ENCODE measurements at places on chromosomes 6 and 20.

DNA sequence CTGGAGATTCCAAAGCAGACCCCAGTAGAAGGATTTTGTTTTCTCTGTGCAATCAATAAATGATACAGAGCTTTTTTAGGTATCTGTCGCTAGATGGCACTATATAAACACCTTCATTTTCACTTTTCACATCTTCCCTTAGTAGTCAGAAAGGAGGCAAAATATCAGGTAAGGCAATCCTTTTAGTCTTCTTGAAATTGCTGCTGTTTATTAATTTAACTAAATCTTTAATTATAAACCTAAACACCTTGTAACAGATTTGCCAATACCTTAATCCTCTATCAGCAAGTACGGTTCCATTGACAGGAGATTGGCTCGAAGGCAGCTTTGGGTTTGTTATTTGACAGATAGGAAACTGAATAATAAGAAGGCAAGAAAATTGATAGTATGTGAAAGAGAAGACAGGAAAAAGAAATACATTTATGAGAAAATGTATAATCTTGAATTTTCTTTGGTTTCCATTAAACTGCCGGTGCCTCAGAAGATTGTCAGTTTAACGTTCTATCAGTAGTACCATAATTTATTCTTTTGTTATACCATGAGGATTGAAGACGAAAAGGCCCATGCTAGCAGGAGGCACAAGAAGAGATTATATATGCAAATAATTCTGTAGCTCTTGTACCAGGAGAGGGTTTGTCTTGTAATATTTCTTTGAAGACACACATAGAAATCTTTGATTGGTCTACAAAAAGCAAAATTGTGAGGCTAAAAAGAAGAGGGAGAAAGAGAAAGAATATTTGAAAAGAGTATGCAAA is 23.5 kb upstream of the IBTK start:
- DNase-seq = no peak

GRCh38 chr6:114404339-114404955 is 61.6 kb upstream of the HS3ST5 start:
- no peak for DNase-seq

- no peak for DNase-seq
These were observed 1.7 kb downstream of the ASXL1 start for GRCh38 chr20:32359633-32360332.

DNA sequence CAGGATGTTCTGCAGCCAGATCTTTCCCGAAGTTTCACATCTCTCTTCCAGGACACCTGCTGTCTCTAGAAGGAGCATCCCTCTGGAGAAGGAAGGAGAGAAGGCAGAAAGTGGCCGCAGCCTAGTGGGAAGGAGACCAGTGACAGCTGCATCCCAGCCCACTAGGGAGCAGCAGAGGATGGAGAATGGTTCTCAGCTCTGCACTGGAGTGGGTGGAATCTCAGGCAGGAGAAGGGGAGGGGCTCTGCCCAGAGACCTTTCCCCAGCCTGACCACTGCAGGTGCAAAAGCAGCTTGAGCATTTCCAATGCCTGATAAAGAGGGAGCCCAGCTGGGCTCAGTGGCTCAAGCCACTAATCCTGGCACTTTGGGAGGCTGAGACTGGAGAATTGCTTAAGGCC is 32.3 kb downstream of the NCR2 start:
- no peak for DNase-seq

- no peak for DNase-seq
These were observed 50.8 kb downstream of the SPTLC3 start for GRCh38 chr20:13059398-13060136.

DNA sequence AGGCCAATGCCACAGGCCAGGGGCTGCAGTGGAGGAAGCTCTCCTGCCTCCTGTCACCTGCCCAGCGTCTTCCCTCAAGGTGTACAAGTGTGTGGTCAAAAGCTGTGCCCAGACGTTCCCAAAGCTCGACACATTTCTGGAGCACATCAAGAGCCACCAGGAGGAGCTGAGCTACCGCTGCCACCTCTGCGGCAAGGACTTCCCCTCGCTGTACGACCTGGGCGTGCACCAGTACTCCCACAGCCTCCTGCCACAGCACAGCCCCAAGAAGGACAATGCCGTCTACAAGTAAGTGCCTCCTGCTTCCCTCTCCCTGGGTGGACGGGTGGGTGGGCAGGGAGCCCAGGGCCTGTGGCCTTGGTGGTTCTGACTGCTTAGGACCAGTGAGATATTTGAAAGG is 38.2 kb downstream of the ZNF341 start:
- no peak for DNase-seq

- no peak for DNase-seq
These were observed 7.2 kb downstream of the AGPAT4 start for GRCh38 chr6:161266513-161267230.

DNA sequence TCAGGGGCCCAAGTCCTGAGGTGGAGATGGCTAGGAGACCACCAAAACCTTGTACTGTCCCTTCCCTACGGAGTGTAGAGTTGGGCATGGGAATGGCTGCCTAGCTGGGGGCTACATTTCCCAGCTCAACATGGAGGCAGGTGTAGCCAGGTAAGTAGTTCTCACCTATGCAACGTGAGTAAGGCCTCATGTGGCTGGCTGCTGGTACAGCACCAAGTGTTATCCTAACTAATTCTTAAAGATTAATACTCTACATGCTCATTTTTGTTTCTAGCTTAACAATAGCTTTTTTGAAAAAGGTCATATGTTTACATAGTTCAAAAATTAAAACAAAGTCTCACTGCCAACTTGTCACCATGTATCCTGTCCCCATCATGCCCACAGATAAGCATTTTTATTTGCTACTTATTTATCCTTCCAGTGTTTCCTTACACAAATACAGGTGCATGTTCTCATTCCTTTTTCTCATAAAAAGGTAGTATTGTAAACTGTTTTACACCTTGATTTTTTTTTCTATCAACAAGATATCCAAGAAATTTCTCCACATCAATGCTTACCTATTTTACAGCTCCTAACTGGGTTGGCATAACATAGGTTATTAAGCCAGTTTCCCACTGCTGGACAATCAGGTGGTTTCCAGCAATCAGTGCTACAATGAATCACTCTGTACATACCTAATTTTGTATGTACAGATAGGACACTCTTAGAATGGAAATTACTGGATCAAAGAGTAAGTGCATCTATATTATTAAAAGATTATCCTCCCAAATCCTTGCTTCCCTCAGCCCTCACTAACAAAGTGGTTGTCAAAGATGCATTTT is 25.5 kb downstream of the ABHD12 start:
- no peak for DNase-seq

DNA sequence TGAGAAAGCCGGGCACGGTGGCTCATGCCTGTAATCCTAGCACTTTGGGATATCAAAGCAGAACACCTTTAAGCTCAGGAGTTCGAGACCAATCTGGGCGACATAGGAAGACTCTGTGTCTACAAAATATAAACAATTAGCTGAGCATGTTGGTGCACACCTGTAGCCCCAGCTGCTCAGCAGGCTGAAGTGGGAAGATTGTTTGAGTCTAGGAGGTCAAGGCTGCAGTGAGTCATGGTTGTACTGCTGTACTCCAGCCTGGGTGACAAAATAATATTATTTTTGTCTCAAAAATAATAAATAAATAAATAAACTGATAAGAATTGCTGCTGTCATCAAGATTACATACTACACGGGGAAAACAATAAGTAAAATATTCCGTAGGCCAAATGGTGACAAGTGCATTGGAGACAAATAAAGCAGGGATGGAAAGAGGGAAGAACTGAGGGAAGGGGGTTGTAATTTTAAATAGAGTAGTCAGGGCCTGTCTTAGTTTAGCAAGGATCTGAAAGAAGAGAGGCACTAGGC is 14.0 kb upstream of the TOP1 start:
- DNase-seq = no peak

DNA sequence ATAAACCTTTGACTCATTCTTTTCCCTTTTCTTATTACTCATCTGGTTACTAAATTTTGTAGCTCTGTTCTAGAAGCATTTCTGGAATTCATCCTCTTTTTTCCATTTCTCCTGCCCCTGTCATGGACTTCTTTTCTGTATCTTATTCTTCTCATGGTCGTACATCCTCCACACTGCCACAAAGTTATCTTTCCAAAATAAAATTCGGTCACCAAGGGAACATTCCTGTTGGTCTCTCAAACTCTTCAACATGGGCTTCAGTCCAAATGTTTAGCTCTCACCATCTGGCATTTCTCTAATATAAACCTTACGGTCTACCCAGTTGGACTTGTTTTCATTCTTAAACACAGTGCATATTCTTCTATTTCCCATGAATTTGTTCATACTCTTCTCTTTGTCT is 428.8 kb upstream of the ID4 start:
- DNase-seq = no peak

DNA sequence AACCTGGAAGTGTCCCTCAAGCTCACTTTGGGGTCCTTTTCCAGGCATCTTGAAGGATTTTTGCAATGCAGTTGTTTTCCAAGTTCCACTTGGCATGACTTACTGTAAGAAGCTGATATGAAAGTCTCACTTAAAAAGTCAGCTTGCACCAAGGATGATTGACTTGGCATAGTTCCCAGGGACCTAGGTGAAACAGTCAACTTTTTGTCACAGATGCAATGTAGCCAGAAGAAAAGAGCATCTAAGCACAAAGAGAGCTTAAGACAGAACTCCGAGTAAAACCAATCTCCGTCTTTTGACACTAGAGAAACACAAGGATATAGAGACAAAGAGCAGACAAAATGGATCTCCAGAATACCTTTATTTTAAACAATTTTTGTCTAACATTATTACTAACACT is 2.6 kb upstream of the ZSCAN12 start:
- no peak for DNase-seq

DNA sequence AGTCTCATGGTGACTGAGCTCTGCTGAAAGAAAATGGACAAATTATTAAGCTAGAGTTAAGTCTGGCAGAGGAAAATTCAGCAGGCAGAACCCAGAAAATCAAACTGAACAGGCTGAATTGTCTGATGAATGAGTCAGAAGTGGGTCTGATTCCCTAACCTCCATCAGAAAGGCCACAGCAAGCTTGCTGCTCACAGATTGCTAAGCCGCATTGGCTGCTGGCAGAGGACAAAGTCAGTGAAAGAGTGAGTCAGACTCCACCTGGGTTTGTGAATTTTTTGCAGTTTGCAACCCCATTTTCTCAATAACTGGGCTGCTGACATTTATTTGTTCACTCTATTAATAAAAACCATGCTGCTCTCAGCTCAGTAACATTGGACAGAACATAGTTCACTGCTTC is 191.3 kb downstream of the EPM2A start:
- no peak for DNase-seq

DNA sequence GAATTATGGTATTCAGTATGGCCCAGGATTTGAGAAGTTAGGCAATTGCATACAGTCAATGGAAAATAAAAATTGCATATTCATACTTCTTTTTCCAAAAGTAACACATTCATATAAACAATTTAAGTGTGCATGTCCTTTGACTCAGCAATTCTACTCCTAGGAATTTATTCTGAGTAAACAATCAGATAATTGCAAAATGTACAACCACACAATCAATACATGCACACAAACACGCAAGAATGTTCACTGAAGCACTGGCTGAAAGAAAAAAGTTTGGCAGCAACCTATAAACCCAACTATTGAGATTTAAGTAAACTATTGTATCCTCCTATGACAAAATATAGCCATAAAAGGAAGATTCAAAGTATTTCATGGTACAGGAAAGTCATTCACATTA is 1.6 kb downstream of the CYP39A1 start:
- no peak for DNase-seq

- DNase-seq = no peak
These were observed 120.2 kb downstream of the TINAG start for GRCh38 chr6:54428431-54428830.

DNA sequence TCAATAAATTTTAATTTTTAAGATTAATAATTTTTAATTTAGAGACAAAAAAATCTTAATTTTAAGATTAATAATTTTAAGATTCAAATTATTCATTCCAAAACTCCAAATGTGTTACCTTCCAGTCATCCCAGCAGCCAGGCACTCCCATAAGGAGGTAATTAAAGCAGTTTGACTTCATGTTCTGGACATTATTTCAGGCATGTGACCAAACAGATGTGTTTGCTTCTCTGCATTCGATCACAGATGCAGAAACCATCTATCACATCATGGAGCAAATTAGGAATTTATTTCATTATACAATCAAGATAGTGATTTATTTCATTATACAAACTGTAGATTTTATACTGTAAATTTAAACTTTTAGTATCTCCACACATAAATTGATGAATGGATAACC is 150.3 kb downstream of the AKAP7 start:
- no peak for DNase-seq

GRCh38 chr6:106858653-106859092 is 115.9 kb downstream of the CD24 start:
- no peak for DNase-seq

DNA sequence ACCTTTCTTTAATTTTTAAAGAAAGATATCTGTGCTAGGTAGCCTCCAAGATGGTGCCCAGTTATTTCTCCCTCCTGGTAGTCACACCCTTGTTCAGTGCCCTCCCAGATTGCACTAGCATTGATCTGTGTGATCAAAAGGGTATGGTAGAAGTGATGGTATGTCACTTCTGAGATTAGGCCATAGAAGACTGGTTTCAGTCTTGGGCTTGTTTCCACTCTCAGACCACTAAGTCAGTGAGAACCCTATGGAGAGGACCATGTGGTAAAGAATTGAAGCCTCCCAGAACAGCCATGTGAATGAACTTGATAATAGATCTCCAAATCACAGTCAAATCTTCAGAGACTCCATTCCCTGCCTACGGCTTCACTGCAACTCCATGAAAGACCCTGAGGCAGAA is 57.3 kb downstream of the THEMIS start:
- no peak for DNase-seq

DNA sequence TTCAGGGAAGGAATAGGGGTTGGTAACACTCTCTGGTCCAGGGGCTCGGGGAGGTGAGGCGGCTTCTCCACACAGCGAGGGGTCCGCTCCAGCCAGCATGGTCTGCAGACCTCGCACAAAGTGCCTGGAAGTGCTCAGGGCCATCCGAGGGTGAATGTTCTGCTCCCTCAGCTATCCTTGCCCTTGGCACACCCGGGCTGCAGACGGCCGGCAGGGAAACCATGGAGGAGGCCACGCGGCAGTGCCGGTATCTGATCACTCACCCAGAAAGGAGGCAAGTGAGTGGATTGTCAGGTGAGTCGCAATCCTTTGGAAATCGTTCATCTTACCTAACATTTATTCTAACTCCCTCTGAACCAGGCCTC is 62.0 kb downstream of the DLL1 start:
- DNase-seq = no peak

- no peak for DNase-seq
These were observed 48.0 kb downstream of the ARMC2 start for GRCh38 chr6:108896111-108896661.

GRCh38 chr6:92404281-92404680 is 1015.1 kb downstream of the EPHA7 start:
- no peak for DNase-seq

GRCh38 chr6:3324262-3324942 is 65.7 kb downstream of the PSMG4 start:
- no peak for DNase-seq

- DNase-seq = no peak
These were observed 635.3 kb upstream of the FLRT3 start for GRCh38 chr20:14972690-14973089.

DNA sequence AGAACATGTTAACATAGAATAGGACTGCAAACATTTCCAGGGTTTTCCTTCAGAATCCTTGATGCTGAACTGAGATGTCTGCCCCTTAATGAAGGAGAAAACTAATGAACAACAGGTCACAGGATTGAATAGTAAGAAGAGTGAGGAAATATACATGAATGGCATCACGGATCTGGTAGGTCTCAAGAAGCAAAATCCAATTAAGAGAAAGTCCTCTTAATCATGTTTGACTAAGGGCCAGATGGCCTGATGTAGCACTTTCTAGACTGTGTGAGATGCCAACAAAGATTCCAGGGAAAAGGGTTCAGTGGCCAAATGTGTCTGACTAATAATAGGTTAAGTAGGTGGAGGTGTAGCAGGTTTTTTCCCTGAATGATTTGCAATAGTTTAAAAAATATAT is 13.7 kb upstream of the SHPRH start:
- no peak for DNase-seq
